Cardiac fibroblast (primary cell): ENCODE measurements at places on chromosomes 7 and 10.

GRCh38 chr7:136605532-136606329 lies 262.7 kb upstream of the CHRM2 start:
- DNase-seq = no peak

- no peak for DNase-seq
Observed at GRCh38 chr10:82267465-82267864, 392.5 kb downstream of the NRG3 start.

DNA sequence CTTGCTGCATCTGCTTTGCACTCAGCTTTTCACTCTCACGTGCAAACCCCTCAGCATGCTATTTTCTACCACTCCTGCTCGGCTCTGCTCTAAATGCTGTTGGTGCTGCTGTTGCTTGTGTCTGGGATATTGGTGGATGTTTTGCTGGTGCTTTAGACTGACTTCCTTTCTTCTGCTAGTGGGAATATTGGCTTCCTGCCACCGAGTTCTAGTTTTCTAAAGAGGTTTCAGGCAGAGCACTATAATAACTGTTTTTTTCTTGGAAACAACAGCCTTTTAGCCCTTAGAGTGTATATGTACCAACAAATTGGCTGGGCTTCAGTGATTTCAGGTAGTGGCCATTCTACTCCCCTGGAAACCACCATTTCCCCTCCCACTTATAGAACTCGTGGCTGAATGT lies 27.8 kb downstream of the TMEM236 start:
- DNase-seq = peak; percentile 50

DNA sequence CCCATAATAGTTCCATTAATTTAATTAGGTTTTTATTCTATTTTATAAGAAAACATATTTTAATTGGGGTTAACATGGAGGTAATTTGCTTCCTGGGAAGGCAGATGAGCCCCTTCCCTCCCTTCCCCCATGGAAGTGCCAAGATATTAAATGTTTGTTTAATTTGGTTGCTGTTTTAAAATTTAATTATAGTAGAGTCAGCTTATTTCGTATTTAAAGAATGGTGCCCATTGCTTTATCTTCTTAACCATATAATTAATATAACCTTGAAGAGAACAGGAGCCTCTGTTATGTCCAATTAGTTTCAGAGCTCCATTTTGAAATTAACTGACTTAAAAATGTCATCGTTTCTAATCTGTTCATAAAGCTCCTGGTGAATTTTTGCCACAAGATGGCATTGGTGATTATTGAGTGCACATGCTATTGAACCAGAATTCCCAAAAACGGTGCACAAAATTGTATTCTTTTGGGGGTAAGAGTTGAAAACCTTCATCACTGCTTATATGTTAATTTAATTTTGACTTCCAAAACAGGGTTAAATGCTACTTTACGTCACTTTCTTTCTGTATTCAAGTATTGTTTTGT lies 26.0 kb downstream of the KLHDC10 start:
- DNase-seq = no peak

- DNase-seq = no peak
Observed at GRCh38 chr10:123599366-123599849, 66.7 kb upstream of the GPR26 start.

DNA sequence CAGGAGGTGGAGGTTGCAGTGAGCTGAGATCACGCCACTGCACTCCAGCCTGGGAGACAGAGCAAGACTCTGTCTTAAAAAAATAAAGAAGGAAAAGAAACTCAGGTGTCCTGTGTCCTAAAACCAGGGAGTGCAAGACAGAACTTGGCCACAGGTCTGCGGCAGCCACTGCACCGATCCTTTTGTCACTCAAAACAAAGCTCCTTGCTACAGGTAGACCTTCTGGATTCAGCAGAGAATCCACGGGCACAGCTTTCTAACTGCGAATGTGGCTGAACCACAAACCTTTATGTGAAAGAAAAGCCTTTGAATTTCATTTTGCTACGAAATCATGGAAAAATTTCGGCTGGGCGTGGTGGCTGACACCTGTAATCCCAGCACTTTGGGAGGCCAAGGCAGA lies 634.9 kb downstream of the CALN1 start:
- DNase-seq = no peak

DNA sequence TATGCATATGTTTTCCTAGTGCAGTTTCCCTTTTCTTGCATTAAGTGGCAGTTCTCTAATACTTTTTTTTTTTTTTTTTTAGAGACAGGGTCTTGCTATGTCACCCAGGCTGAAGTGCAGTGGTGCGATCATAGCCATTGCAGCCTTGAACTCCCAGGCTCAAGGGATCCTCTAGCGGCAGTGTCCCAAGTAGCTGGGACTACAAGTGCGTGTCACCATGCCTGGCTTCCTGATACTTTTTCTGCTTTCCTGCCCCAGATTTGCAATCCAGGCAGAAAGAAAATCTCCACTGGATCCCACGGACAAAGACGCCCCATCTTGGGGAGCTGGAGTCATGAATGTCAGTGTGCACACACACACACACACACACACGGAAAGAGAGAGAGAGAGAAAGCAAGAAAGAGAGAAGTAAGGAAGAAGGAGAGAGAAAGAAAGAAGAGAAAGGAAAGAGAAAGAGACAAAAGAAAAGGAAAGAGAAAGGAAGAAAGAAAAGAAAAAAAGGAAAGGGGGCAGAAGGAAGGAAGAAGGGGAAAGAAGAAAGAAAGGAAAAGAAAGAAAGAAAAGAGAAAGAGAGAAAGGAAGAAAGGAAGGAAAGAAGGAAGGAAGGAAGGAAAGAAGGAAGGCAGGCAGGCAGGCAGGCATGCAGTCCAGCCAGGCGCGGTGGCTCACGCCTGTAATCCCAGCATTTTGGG lies 37.5 kb upstream of the OCM2 start:
- DNase-seq = no peak

- DNase-seq = no peak
Observed at GRCh38 chr10:86180861-86181260, 185.7 kb downstream of the GRID1 start.

- peak; percentile 97 for DNase-seq
Observed at GRCh38 chr10:22620140-22620857, 94.1 kb downstream of the PIP4K2A start.

DNA sequence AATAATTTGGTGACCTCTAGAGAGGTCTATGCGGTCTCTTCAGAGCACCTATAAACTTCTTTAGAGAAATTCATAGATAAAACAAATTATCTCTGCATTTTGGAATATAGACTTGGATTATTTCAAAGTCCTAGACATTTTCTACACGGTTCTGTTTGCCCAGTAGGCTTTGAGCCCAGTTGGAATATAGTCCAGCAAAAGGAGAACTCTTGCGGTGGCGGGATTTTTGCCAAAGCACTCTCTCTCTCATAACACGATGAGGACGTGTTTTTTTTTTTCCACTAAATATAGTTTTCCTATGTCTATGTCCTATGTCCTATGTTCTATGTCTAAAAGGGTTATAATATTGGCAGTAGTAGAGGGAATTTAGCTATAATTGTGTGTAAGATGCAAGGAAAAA lies 164.9 kb upstream of the AGR3 start:
- no peak for DNase-seq
